Colonic mucosa (tissue), 4 donors: ENCODE measurements at places on chromosomes 16 and 17. TPM values are rescaled to one million over a fixed set of nuclear protein-coding genes. Genes with fewer than 3 reads are reported as not detected.

The KCNJ2 gene
- total RNA-seq: 18.2 TPM

DNA sequence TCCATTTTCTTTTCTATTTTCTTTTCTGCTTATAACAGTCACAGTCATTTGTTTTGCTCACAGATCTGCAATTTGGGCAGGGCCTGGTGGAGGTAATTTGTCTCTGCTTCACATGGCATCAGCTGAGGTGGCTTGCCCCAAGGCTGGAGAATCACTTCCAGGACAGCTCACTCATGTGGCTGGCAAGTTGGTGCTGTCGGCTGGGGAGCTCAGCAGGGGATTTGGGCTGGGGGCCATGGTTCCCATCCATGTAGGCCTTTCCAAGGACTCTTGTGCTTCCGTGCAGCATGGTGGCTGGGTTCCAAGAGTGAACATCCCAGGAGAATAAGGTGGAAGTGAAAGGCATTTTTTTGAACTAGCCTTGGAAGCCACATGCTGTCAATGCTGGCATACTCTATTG, 85.7 kb downstream of the MGAT5B start:
- no peak for DNase-seq

DNA sequence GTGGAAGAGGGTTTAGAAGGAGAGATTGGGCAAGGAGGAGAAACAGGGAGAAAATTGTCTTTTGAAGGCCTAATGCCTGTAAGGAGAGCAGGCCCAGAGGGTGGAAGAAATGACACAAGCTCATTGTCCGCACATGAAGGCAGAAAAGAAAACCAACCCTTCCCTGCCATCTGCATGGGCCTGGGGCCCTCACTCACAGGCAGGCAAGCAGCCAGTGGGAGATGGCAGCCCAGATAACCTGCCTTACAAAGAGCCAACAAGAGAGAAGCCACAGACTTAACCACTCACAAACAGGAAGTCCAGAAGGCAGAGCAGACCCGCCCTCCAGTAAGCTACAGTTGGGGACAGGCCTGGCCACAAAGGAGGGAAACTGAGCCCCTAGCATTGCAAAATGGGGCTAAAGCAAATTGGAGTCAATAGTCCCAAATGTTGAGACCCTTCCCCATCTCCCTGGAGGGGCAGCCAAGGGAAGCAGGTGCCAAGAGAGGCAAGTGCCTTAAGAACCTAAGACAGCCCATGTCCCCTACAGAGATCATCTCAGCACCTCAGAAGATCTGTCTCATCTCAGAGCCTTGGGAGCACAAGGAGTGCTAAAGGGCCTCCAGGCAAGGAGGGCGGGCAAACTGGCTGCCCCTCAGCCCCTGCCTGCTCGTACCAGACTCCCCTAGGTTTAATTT, 7.3 kb upstream of the TSPOAP1 start:
- DNase-seq: no peak

GRCh38 chr16:7161891-7162290, 170.8 kb upstream of the RBFOX1 start:
- DNase-seq: no peak

GRCh38 chr17:81306491-81306890, 11.4 kb upstream of the SLC38A10 start:
- no peak for DNase-seq

DNA sequence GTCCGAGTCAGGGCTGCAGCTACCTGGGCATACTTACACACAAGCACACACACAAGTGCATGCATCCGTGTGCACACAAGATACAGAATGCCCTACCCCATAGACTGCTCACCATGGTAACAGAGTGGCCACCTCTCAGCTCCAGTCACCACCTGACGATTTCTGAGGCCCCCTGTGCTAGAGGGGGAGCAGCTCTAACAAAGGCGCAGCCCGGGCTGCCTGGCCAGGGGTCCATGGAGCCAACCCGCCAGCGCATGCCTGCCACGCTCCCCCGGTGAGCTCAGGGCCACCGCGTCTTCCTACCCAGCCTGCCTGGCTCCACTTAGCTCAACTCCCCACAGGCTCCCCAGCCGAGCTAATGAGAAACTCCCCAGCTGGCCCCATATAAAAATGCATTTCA, 75.5 kb downstream of the ZNF423 start:
- no peak for DNase-seq

DNA sequence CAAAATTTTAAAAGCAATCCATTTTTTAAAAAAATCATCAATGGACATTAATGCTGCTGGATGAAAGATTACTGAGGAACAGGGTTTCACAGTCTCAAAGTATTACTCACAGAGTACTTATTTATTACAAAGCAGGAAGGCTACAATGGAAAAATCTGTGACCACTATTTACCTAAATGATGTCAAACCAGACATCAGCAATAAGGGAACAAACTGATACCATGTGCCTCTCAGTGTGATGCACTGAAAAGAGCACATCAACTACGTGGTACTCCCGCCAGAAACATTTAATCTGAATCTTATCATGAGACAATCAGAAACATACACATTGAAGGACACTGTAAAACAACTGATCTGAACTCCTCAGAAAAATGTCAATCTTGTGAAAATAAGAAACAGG, 124.2 kb downstream of the PARN start:
- no peak for DNase-seq
